ENCODE measurements at places on chromosomes 12 and 14. TPM values are rescaled to one million over a fixed set of nuclear protein-coding genes. Genes with fewer than 3 reads are reported as not detected.

The FAM90A1 gene
- not detected for polyA plus RNA-seq

DNA sequence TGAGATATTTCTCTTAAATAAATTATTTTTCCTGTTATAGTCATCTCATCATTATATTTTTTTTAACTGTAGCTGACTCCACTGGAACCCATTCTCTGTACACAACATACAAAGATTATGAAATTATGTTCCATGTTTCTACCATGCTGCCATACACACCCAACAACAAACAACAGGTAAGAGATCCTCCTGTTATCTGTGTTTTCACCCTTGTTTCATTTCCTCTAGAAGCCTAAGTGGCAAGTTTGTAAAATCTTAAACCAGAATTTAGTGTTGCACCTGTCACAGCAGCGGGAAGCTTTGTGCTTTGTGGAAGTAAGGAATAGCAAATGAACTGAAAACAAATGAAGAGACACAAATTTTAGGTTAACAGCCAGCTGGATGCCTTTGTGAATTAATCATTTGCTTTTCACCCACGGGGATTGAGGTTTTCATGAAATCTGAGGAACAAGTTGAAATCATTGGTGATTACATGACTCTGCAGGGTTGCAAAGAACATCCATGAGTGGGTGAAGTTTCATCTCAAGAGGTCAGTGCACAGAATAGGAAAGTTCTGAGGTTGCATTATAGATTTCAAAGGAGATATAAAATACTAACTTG is 273.9 kb upstream of the RGS6 start:
- DNase-seq: no peak

The DNAH10 gene
- polyA plus RNA-seq: 0.08 TPM

GRCh38 chr12:131363841-131364495 is 346.9 kb upstream of the SFSWAP start:
- DNase-seq: no peak

DNA sequence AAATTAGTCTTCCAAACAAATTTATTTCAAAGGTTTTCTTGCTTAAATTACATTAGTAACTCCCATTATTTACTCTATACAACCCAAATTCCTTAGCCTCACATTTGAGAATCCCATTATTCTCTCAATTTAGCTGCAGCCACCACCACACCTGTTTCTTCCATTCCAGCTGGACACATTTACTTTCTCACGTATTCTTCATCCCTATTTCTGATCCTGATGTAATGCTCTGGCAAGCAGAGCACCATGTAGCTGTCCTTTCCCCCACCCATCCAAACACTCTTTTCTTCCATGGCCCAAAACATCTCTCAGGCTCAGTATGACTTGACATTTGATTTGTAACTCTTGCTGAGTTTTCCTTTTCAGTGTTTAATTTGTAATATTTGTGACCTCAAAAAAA is 240.2 kb upstream of the CLEC14A start:
- DNase-seq: no peak

Measured in HepG2 (cell line).